ENCODE measurements at places on chromosomes 6 and 20.

GRCh38 chr6:3033652-3034051, 34.0 kb downstream of the NQO2 start:
- no peak for DNase-seq

DNA sequence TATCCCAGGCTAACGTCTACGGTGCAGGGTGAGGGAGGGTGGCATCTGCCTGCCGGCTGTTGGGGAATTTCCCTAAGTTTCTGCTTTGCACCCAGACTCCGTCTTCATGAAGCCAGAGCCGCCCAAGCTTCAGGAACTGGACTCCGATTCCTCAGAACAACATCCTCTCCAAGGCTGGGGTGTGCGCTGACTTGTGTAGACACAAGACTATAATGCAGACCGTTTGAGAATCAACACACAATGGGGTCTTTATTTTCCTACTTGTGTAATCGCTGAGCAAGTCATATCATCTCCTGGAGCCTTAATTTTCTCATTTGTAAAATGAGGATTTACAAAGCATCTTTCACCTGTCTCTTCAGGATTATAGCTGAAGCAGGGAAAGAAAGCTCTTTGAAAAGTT, 160.5 kb upstream of the AGPAT4 start:
- DNase-seq, result no peak

DNA sequence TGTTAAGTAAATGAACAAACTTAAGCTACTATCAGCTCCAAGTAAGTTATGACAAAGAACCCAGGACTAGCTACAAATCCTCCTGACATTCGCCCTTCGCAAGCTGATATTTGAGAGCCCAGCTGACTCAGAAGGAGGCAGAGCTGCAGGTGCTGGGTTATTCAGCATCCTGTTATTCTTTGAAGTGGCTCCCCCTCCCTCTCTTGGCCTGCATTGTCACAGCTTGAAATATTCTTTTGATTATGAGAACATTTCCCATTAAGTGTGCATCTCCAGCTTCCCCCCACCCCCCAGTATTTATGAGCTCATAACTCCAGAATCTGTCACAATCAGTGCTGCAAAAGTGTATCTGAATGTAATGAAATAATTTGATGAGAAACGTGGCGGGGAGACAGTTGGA, 78.8 kb upstream of the RALY start:
- no peak for DNase-seq

GRCh38 chr6:125228981-125229479, 72.7 kb downstream of the HDDC2 start:
- DNase-seq, result no peak

DNA sequence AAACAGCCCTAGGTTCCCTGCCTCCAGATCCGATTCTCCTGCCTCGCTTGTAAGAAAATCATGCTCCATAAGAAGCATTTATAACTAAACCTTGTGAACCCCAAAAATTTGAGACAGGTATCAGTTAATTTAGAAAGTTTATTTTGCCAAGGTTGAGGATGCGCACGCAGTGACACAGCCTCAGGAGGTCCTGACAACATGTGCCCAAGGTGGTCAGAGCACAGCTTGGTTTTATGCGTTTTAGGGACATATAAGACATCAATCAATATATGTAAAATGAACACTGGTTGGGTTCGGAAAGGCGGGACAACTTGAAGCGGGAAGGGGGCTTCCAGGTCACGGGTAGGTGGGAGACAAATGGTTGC, 2.1 kb downstream of the ACOT13 start:
- no peak for DNase-seq

DNA sequence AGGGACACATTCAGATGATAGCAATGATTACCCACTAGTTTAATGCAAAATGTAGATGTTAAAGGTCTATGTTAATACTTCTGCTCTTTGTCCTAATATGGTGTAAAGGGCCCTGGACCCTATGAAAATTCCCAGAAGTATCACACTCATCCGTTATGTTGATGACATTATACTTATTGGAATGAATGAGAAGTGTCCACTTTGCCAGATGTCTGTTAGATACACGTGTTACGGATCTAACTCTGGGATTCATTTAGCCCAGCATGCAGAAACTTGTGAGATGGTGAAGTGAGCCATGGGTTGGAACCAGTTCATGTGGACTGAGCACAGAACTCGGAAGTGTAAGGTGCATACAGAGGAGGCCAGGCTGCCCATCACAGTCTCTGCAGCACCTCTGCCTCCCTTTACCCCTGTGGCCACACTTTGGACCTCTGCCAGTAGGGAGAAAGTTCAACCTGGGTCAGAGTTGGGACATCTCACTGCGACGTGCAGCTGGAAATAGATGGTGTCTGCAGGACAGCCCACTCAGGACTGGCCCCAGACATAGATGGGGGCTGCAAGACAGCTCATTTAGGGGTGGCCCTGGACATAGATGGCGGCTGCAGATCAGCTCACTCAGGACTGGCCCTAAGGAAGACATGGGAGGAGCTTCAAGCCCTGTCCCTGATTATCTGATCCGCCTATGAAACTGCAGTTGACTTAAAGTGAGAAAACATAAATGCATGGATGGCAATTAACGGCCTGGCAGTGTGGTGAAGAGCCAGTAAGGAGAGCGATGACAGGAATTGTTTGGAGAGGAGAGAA, 71.2 kb upstream of the THBS2 start:
- DNase-seq, result no peak

- no peak for DNase-seq
These were observed 387.5 kb downstream of the HACE1 start for GRCh38 chr6:104472021-104472901.

DNA sequence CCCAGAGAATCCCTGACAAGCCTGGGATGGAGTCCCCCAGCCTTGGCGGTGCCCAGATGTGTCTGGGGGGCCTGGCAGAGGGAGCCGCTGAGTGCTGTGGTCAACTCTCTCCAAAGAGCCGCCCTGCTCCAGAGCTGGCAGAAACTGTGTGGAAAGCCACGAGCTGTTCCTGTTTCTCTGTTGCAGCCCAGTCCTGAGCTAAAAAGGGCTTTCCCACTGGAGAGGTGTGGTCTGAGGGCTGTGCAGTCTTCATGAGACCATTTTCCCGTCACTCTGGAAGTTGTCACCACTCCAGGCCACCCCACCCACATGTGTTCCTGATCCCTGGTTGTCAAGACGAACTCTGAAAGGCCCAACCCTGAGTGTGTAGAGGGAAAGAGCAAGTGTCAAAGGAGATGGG, 99.7 kb upstream of the KCNK16 start:
- no peak for DNase-seq

DNA sequence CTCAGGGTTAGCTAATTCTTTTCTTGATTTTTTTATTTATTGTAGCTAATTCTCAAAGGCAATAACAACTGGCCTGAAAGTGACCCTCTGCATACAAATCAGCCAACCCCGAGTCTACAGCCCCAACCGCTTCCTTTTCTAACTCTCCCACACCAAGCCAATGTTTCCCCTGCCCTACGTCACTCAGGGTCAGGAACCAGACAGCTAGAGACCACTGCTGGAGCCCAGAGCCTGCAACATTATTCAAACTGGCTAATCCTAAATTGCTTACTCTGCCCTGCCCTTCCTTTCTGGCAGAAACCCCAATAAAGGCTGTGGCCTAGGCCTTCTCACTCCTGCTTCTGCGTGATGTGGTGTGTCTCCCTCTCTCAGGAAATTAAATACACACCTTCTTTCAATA, 320.7 kb downstream of the CBLN4 start:
- DNase-seq, result no peak

- no peak for DNase-seq
These were observed 148.4 kb upstream of the EYA4 start for GRCh38 chr6:133092771-133093170.

GRCh38 chr6:11833626-11834592, 55.3 kb upstream of the ADTRP start:
- no peak for DNase-seq

- DNase-seq, result no peak
These were observed 83.2 kb upstream of the EYA2 start for GRCh38 chr20:46811224-46812084.

DNA sequence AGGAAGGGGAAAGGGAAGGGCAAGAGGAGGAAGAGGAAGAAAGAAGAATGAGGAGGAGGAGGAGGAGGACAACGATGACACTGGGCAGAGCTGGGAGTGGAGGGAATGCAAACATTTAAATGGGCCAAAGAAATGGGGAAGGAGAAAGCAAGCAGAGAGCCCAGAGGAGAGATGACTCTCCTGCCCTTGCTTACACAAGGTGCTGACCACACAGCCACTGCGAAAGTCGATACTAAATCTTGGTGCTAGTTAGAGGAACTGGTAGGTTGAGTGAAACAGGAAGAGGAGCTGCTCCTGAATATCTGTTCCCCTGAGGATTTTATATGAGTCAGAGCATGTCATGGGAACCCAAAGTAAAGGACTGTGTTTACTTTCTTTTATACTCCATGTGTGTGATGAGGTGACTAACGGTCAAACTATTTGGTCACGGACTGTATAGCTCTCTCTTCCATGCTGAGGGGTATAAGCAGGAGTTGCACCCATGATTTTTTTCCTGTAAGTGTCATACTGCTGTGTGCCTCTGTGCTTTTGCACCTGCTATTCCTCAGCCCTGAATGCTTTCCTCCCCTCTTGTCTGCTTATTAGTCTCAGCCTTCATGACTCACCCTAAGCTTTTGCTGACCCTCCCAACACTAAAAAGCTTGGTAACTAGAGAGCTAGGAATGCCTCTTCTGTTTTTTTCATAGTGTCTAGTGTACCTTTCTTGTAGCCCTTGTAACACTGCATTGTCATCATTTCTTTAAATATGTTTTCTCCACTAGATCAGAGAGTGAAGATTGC, 9.5 kb upstream of the PAQR8 start:
- no peak for DNase-seq

DNA sequence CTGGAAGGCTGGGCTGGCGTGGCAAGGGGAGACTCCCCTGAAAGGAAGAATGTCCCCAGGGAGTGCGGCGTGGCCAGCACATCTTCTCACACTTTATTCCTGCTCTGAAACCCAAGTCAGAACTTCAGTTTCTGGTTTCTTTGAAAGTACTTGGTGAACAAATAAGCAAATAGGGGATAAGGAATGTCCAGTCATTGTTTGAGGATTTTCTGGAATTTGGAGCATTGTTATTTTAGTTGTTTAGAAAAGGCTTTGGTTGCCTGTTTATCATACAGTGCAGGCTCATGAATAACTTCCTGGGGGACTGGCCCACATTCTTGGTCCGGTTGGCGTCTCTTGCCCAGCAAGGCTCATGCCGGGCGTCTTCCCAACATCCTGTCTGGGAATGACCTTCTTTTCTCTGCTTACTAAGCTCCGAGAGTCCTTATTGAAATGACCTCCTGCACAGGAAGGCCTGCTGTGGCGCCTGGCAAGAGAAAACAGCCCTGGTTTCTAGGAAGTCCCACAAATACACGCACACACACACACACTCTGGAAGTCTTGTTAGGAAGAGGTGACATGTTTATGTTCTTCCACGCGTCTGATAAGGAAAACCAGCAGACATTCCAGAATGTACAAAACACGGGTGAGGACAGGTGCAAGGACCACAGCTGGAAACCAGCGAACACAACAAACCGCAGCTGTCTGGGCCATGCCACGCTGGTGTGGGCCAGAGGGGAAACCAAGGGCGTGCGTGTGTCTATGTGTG, 71.9 kb downstream of the TMEM170B start:
- DNase-seq, result no peak

DNA sequence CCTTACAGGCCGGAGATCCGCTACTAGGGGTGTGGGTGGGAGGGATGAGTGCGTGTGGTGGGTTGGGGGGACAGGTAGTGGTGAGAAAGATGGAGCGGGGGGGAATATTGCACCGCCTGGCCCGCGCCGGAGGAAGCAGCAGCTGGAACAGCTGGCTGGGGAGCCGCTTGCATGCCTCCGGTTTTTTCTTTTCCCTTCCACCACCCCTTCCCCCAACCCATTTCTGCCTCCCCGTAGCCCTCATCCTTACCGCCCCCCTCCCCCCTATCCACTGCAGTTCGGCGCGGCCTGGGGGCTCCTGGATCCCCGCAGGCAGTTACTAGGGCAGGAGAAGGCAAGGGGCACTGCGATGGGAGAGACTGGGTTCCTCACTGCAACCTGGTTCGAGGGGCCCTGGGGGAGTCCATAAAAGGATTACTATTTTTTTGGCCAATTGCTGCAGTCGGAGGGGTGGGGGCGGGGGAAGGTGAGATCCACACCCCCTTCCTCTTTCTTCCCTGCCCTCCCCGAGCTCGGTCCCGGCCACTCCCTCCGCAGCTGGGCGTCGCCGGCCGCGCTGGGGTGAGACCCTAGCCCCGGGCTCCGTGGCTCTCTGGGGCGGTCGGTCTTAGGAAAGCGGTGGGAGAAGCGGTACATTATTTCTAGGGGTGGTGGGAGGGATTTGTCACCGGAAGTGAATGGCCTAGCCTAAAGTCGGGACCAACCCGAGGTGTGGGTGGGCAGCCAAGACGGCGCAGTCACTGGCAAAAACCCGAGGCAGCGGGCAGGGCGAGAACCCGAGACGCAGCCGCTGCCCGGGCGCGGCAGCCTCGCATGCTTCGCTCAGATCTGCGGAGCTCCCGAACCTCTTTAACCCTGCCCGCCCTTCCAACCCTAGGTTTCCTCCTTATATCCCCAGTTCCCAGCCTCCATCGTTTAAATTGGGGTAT, 824 bp upstream of the TBCC start:
- peak; percentile 68 for DNase-seq

- DNase-seq, result peak; percentile 55
These were observed 32.0 kb downstream of the ARHGAP40 start for GRCh38 chr20:38633577-38634093.

GRCh38 chr6:152828431-152828830, 77.8 kb downstream of the VIP start:
- no peak for DNase-seq

DNA sequence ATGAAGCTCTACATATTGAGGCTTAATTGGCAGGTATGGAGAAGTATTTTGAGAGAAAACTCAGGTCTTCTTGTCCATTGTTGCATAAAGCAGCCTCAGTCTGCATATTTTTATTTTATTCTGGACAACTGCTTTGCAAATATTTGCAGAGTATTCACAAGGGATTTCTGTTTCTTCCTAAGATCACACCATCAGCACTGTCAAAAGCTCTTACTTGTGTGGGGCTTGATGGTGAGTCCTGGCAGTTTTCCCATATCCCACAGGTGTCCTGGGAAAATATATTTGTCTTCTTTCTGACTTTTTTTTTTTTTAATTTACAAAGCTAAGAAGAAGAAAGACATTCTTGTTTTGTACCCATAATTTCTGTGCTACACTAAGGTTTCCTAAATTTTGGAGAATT, 16.9 kb upstream of the MLIP start:
- DNase-seq, result no peak

- DNase-seq, result no peak
These were observed 10.2 kb downstream of the POU3F2 start for GRCh38 chr6:98844244-98845210.

- no peak for DNase-seq
These were observed 77.1 kb downstream of the LMBRD1 start for GRCh38 chr6:69719602-69720193.

DNA sequence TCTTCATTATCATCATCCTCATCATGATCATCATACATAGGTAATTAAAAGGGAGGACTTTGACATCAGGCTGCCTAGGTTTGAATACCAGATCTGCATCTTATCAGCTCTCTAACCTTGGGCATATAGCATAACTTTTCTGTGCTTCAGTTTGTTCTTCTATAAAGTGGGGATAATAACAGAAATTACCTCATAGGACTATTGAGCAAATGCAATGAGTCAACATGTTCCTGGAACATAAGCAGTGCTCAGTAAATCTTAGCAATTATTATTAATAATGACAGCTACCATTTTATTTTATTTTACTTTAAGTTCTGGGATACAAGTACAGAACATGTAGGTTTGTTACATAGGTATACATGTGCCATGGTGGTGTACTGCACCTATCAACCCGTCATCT, 7.2 kb downstream of the C20orf202 start:
- no peak for DNase-seq

Measured in activated CD4-positive, alpha-beta T cell treated with anti-CD3 and anti-CD28 coated beads for 24 hours (primary cell).